Suppressor macrophage (primary cell): ENCODE measurements at places on chromosomes 12 and 14.

- no peak for DNase-seq
Measured at GRCh38 chr14:52429451-52429850, 115.3 kb downstream of the PTGER2 start.

- DNase-seq: no peak
Measured at GRCh38 chr12:121770388-121770787, 23.1 kb downstream of the RHOF start.

DNA sequence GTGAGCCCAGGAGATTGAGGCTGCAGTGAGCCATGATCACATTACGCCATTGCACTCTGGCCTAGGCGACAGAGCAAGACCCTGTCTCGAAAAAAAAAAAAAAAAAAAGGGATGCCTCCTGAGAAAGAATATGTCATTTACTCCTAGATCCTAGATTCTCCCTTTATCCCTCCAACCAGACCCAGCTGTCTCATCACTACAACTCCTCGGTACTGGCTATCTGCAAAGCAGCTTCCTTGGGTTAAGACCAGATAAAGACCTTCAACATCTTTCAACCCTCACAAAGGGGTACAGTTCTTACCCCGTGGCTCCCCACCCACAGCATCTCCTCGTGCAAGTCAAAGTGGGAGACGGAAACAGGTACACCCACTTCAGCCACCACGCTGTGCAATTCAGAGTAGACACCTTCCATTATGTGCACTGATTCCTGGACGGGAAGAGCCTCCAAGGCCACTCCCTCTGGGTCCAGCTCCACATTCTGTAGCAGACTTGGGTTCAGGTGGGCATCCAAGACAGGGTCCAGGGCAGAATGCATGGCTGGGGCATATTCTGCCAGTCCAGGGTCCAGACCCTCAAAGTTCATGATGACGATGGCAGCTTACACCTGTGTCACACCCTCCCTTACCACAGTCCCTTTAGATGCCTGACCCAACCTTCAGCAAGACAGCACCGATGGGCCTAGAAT, 1.1 kb downstream of the PAN2 start:
- no peak for DNase-seq

DNA sequence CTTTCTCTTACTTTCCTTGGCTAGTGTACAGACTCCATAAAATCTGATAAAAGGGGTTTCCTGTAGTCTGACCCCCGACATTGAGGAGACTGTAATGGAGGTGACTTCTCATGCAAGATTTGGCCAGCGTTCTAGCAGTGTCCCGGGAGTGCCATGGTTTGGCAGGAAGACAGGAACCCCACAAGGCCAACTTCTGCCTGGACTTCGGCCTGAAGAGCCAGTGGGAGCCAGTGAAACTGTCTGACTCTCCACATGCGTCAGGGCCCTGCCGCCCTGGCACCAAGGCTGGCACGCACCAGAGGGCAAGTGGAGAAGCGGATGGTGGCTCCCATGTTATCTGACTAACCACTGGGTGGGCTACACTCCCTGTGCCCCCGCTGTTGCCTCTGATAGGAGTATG, 70.5 kb downstream of the TMEM260 start:
- DNase-seq: no peak

DNA sequence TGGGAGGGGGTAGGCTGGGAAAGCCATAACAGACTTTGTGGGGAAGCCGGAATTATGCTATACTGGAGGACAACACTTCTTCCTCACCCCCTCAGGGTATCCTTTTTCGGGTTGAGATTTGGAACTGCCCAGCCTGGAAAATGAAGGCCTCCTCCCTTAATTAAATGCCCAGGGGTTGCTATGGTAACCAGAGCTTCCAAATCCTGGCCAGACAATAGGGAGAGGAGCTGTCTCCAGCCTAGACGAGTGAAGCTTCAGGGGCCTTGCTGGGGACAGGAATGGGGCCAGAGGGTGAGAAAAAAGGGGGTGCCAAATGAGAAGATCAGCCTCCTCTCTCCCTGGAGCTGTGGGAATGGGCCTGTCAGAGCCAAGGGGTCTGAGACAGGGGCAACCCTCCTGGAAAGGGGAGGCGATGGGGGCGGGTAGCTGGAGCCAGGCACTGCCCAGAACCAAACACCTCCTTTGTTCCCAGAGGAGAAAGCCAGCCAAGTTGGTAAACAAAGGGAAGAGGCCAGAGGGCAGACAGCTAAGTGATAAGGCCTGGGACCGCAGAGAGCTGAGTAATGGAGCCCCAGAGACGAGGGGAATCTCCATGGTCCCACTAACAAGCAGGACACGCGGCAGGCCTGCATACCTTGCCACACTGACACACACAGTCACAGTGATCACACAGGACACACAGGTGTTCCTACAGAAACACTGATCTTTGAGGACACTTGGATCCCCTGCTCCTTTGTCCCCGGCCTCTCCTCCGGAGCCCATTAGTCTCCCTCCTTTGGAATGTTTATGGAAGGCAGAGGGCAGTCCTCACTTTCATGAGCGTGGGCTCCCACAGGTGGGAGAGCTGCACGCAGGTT, 17.9 kb upstream of the RND1 start:
- no peak for DNase-seq

- DNase-seq: peak; percentile 56
Measured at GRCh38 chr12:25072906-25073650, 121.9 kb downstream of the DNAI7 start.

DNA sequence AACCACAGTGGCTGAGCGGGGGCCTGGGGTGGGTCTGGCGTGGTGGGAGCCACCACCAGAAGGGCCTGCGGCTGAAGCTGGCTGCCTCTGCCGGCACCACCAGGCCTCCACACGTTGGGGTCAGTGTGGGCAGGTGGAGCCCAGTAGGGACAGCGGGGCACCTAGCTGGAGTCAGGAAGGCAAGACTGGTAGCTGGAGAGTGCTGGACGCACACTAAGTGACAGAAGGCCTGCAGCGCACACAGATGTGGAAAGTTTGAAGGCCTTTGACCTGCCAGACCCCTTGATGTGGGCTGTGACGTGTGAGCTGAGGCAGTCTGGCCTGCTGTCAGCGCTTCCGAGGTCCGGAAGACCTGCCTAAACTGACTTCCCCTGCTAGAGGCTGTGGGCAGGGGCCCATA, 26.3 kb downstream of the RIN3 start:
- DNase-seq: no peak

DNA sequence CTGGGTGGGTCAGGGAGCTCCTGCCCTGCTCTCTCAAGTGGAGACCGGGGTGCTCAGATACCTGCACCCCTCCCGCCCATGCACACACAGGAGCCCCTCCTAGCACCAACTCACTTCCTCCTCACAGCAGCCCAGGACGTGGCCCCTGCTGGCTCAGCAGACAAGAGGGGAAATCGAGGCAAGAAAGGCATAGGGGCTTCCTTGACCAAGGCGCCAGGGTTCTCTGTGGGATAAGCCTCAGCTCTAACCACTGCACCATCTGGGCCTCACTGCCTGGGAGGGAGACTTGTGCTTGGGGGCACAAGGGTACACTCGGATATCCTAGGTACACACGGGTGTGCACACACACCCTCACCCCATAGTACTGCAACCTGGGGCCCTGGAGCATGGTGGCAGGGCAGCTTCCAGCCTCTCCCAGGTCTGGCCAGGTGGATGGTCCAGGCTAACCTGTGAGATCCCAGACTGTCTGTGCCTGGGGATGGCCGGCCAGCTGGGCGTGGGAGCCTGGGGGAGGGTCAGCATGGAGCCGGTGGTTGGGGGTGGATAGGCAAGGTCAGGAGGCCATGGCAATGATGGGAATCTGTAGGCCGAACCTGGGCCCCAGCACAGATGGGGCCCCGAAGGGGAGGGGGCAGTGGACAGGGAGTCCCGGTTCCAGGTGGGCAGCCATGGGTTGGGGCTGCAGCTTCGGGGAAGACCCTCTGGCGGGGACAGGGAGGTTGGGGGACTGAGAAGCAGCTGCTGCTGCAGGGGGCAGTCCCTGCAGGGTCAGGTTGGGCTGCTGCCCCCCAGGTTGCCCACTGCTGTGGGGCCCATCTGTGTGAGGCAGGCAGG, 312.4 kb downstream of the TMEM121 start:
- no peak for DNase-seq

DNA sequence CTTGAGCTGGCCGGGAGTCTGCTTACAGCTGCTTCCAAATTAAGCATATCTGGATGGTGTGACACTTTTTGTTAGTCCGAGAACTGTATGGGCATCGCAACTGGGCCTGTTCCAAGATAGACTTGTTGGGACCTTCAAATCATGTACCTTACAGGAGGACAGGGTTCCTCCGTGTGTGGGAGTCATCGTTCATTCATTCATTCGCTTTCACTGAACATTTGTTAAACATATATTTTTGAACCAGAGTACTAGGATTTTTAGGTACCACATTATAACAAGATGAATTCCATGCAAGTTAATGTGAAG, 387 bp upstream of the IPO8 start:
- no peak for DNase-seq

GRCh38 chr12:116558280-116559161, 660 bp upstream of the MAP1LC3B2 start:
- peak; percentile 51 for DNase-seq

DNA sequence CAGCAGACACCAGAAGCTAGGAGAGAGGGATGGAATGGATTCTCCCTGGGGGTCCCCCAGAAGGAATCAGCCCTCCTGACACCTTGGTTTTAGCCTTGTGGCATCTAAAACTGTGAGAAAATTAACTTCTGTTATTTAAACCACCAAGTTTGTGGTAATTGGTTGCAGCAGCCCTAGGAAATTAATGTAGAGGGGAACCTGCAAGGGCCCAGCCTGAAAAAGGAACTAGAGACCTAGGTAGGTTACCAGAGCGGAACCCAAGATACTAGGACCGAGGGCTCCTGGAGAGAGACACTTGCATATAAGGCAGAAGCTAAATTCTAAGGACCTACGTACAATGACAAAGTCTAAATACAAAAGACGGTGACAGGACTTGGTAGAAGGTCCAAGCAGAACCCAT, 8.1 kb upstream of the DENND5B start:
- no peak for DNase-seq

GRCh38 chr12:27608890-27609289, 84.9 kb downstream of the PPFIBP1 start:
- no peak for DNase-seq

GRCh38 chr12:29354954-29355353, 26.0 kb downstream of the ERGIC2 start:
- DNase-seq: no peak

GRCh38 chr14:50601394-50601793, 41.4 kb downstream of the ATL1 start:
- no peak for DNase-seq

DNA sequence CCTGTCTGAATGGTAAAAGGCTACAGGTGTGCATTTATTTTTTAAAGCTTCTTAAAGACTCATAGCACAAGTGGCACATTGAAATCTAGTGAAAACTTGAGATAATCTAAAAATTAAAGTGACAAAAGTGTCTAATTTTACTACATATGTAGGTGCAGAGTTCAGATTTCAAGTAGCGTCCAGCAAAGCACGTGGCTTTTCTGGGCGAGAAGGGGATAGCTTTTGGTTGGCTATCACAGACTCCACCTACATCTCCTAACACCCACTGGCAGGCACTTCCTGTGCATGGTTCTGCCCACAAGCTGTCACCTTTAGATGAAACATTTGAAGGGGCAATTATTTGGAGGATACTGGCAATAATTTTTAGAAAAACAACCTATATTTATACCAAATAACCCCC, 1.9 kb upstream of the PITPNM2 start:
- no peak for DNase-seq

GRCh38 chr14:55092341-55092740, 36.7 kb upstream of the LGALS3 start:
- DNase-seq: no peak

GRCh38 chr14:52399921-52400595, 85.9 kb downstream of the PTGER2 start:
- no peak for DNase-seq

GRCh38 chr14:90003526-90004307, 48.0 kb downstream of the TDP1 start:
- no peak for DNase-seq

GRCh38 chr14:42911642-42912041, 1305.0 kb downstream of the LRFN5 start:
- no peak for DNase-seq

GRCh38 chr12:73159954-73160353, 887.8 kb downstream of the TRHDE start:
- no peak for DNase-seq

- DNase-seq: no peak
Measured at GRCh38 chr12:93592641-93593406, 20.3 kb downstream of the SOCS2 start.

DNA sequence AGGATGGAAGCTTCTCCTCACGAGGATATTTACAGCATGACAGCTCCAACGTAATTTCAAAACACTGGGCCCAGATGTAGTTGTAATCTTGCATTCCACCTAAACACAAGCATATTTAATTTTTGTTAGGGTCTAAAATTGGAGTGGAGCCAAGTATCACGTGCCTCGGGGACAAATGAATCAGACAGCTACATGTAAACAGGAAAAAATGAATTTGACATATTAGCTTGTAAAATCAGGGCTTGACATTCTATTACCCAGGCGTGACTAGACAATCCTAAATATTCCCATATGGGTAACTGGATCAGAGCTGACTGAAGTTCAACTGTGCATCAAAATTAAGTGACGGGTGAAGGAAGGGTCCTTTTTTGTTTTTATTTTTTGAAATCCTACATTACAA, 59.0 kb downstream of the MDM2 start:
- DNase-seq: no peak

DNA sequence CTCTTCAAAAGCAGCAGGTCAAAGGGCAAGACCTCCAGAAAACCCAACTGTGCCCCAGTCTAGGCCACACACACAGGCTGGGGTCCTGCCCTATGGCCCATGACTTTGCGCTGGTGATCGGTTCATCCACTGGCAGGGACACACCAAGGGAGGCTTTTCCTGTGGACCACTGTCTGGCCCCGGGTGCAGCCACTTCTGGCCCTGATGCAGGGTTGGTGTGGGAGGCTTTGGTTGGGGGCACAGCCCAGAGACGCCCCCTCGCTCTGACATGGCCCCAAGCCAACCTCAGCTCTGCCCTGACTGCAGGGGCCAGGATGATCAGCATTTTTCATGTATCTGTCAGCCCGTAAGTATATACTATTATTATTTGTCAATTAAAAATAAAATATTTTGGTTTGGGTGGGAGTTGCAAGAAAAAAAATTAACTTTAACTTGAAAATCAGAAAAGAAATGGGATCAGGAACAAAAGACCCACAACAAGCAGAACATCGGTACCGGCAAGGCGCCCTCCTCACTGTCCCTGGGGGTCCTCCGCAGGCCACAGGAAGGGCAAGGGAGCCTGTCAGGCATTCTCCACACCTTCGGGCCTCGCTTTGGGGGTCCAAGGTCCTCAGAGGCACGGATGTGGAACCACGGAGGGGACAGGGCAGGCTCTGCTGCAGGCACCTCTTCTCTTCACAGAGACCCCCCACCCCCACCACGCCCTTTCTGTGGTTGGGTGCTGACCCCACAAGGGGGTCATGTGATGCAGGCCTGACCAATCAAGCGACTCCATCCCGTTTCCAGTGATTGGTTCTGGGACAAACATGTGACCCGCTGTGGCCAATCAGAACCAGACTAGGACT, 181.5 kb upstream of the SFSWAP start:
- DNase-seq: no peak

GRCh38 chr12:2212971-2213869, 160.4 kb downstream of the CACNA1C start:
- DNase-seq: no peak

- DNase-seq: no peak
Measured at GRCh38 chr12:132525833-132526455, 36.0 kb downstream of the FBRSL1 start.
